ENCODE measurements at places on chromosomes 1 and 21. TPM values are rescaled to one million over a fixed set of nuclear protein-coding genes. Genes with fewer than 3 reads are reported as not detected.

Gene HENMT1
- 2.2 TPM for total RNA-seq

DNA sequence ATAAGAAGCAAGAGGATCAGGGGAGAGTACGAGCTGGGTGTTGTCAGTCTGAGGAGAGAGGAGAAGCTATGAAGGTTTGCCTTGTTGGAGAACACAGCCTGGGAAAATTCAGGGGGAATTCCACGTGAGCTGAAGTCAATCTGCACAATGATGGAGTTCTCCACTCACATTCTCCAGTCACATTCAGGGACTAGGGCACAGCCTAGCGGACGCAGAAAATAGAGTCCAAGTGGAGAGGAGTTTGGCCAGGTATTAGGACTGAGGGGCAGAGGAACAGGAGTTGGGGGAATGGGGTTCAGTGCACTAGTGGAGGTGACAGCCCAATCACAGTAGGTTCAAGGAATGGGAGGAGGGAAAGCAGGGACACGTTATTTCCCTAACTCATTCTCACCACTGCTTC lies 124.0 kb downstream of the KCNH1 start:
- no peak for DNase-seq

DNA sequence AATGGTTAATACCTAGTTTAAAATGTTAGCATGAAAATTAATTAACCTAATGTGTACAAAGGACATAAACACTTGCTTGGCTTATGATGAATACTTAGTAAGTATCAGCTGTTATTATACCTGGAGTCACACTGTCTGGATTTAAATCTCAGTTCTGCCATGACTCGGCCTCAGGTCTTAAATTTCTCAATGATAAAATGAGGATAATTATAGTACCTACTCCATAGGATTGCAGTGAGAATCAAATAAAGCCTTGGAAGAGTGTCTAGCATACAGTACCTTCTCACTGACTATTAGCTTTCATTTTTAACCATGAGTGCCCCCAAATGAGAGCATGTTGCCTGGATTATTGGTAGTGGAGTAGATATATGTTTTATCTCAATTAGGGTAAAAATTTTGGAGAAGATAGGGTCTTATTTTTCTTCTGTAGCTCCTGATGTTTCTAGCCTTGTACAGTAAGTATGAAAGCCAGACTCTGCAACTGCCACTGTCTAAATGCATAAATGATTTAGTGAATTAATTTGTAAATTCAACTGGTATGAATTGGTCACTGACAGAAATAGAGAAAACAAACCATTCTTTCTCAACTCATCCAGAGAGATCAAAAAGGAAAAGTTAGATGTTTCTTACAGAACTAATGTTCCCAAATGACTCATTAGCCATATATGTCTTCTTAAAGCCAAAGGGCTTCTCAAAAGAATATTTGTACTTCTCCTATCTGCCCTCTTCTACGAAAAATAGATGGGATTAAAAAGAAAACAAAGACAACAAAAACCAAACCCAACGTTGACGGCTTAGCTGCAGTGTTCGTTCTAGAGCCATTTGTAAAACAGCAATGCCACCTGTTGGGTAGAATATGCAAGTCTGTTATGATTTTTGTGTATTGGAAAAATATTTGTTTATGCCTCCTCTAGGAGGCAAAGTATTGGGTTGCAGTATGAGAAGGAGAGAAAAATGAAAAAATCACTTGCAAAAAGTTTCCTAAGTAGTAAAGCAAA lies 53.8 kb upstream of the MROH9 start:
- DNase-seq = peak; percentile 55

DNA sequence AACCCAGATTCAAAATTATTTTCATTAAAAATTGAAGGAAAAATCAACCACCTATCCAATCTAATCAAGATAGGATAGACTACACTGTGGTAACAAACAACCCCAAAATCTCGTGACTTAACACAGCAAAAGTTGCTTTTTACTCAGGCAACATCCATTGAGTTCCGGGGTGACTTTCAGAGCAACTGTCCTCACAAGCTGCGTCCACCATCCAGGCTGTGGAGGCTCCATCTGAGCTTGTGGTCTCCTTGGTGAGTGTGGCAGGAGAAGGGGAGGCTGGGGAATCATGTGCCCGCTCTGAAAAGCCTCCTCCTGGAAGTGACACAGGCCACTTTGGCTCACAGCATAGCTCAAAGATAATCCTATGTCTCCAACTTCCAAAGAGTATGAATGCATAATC lies 52.4 kb downstream of the CD2 start:
- DNase-seq = no peak

- peak; percentile 39 for DNase-seq
Observed at GRCh38 chr1:228043281-228043848, 36.6 kb downstream of the WNT3A start.

- no peak for DNase-seq
Observed at GRCh38 chr1:76191561-76191960, 117.0 kb downstream of the ST6GALNAC3 start.

Gene CNKSR1
- total RNA-seq = 19.3 TPM

DNA sequence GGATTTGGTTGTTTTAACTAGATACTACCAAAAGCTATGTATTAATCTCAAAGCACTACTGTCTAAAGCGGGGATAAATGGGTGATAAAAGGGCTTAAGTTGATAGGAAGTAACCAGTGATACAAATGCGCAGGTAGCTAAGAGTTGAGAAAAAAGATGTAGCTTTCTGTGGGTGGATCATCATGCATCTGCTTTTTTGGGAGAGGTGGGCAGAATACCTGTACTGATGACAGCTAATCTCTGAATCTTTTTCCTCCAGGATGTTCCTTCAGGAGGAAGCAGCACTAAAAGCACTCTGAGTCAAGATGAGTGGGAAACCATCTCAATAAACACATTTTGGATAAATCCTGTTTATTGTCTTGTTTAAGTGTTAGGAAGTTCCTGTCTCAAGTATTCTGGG lies 1.2 kb downstream of the RPS27 start:
- no peak for DNase-seq

- DNase-seq = peak; percentile 93
Observed at GRCh38 chr1:151832318-151832980, 847 bp upstream of the RORC start.

DNA sequence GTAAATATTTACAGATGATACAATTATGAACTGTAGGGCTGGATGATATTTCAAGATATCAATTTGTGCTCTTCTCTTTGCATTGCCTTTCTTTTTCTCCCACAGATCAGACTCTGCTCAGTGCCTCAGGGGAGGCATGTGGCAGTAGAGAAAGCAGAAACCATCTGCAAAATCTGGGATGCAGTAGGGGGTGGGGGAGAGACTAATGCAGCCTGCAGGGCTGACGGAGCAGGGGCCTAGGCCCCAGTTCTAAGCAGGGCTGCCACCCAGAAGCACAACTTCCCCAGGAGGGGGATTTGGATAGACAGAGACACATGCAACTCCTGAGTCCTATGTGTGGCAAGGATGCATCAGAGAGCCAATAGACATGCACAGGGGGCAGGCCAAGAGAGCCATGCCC lies 511.6 kb downstream of the SMYD3 start:
- DNase-seq = no peak

DNA sequence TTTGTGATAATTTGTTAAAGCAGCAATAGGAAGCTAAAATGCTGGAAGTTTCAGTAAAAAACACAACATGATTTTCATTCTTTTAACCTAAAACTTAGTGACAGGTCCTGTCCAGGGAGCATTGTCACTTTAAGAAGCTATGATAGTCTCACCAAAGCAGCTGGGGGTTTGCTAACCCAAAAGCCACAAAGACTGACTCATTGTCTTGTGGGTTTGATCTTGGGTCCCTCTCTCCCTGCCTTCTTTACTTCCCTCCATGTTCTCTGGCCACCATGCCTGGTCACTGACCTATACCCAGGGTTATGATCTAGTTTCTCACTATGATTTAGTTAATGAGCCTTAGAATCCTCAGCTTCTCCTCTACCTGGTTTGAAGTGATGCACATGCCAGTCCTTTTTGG lies 213.5 kb upstream of the PTGFR start:
- no peak for DNase-seq

Gene CFAP45
- not detected for total RNA-seq

Gene SPRR1A
- not detected for total RNA-seq

GRCh38 chr1:29855561-29856160 lies 619.3 kb downstream of the PTPRU start:
- no peak for DNase-seq

DNA sequence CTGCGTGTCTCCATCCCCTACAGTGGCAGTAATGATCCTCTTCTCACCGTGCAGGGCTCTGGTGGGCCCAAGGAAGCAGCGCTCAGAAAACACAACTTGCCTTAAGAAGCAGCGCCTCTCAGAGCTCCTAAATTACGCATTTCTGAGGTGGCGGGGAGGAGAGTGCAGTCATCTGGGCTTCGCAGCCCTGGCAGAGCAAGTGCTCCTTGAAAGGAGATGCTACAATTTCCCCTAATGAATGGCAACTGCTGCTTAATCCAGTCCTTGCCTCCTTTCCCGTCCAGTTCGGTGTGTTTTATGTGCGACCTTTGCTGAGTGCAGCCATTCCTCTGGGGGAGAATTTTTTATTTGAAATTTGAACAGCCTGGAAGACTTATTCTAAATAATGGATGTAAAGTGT lies 287.3 kb downstream of the PTPRU start:
- peak; percentile 7 for DNase-seq

Gene PTTG1IP
- total RNA-seq = 133 TPM

All from stomach (tissue), 19 donors.